ENCODE measurements at places on chromosomes 12 and 14.

- DNase-seq = no peak
Measured at GRCh38 chr12:3923021-3923420, 49.8 kb upstream of the PARP11 start.

- no peak for DNase-seq
Measured at GRCh38 chr12:3101309-3102024, 24.3 kb downstream of the TSPAN9 start.

DNA sequence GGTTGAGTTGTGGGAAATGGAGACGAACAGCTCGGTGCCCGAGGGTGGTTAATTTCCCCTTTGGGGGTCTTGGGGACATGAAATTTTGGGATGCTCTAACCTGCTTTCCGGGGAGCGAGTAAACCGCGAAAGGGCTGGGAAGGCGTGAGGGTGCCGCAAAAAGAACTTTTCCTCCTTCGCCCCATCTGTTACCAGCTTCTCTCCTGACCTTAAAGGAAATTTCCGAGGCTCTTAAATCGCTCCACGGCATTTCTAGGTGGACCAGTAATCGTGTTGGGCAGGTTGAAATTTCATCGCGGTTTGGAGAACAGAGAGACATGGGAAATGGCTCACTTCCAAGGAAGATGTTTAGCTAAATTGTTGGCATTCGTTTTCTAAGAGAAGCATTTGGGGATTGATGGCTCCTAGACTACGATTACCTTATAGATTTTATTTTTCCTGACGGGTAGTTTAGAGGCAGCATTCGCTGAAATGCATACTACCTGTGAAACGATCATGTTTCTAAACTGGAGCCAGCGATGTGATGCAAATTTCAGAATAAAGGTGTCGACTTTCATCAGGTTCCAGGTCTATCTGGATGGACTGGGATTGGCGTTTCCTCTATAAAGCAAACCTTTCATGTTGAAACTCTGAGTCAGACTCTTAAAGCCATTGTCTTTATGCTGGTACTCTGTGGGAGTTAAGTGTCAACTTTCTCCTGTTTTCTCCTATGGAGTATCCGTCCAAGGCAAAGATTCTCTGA lies 414.5 kb downstream of the PCNX1 start:
- DNase-seq = no peak

GRCh38 chr14:75452324-75452723 lies 24.5 kb downstream of the JDP2 start:
- DNase-seq = no peak

- DNase-seq = no peak
Measured at GRCh38 chr14:97687944-97688630, 890.9 kb downstream of the VRK1 start.

GRCh38 chr14:61512026-61512834 lies 183.1 kb upstream of the HIF1A start:
- DNase-seq = no peak

- no peak for DNase-seq
Measured at GRCh38 chr12:53568809-53569557, 57.2 kb downstream of the ATF7 start.

GRCh38 chr12:95557625-95558024 lies 6.3 kb upstream of the USP44 start:
- DNase-seq = no peak

DNA sequence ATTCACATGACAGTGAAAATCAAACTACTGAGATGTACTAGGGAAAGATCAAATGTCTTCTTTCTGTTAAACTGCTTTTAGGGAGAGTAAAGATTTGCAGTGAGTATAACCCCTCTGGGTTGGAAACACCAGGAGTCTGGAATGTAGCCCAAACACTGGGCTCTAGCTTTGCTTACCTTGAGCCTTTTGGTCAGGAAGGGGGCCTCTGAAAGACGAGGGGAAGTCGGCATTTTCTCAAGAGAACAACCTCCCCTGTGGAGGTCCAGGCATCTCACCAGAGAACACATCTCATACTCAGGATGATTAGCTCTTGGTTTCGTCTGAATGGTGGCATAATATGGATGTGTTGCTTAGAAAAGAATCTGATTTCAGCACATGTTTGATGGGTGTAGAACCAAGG lies 169.0 kb downstream of the ZFP36L1 start:
- DNase-seq = no peak

DNA sequence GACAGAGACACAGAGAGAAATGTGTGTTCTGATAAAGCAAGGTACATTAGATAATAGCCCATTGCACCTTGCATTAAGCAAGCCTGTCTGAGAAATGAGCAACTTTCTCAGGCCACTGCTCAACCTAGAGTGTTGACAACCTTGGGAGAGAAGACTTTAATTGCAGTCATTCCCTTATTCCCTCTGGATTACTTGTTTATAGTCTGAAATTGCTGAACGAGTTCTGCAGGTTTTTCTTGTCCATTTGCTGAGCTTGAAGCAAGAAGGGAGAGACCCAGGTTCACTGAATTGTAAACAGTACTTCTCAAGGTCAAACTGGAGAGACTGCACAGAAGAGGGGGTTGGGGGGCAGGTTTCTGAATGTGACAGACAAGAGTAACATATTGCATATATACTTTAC lies 159.4 kb upstream of the PLEKHG7 start:
- no peak for DNase-seq

DNA sequence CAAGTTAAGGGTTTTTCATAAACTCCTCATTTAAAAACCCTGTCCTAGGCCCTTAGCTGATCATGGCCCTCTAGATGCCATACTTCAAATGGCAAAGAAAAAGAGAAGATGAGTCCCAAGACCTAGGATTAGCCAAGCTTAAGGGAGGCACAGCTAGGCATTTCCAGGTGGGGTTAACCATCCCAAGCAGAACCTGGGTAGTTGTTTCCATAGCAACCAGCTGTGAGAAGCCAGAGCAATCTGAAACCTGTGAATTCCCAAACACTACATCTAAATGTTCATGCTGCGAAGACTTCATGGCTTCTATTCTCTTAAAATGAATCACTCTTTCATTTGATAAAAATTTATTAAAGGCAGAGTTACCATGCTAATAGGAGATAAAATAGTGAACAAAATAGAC lies 372.9 kb downstream of the C12orf50 start:
- DNase-seq = no peak

- no peak for DNase-seq
Measured at GRCh38 chr14:91346838-91347173, 70.8 kb downstream of the CCDC88C start.

DNA sequence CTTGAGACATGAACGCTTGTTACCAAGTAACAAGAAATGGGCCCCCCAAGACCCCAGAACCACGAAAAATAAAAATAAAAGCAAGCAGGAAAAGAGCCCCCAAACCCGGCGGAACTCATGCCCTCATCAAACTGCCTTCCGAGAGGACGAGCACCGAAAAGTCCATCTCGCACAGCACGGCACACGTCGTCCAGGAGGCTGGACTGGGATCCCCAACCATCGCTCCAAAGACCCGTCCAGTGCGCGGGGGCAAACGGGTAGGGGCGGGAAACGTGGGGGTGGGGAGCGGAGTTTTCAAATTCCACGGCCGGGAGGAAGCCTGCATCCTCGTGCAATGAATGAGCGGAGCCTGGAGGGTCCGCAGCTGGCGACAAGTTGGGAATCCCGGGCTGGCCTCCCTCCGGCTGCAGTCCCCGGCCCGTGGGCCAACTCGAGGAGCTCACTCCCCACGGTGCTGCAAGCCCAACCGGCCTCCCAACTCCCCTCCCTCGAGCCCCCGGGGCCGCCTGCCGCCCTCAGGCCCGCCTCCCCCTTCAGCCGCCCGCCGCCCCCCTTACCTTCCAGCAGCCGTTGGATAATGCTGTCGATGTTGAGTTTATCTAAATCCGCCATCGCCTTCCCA lies 484 bp downstream of the PPP1CC start:
- no peak for DNase-seq

DNA sequence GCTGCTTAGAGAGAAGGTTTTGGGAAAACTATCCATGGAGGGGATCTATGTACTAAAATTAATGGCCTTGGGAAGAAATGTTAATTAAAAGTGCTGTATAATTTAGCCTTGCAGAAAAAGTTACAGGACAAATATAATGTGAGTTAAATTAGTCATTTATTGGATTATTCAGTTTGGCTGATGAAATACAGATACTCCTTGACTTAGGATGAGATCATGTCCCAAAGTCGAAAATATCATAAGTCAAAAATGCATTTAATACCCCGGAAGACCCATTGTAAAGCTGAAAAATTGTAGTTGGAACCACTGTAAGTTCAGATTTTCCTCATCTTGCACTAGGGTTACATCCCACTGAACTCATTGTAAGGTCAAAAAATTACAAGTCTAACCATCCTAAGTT lies 9.7 kb downstream of the RTRAF start:
- DNase-seq = no peak

- DNase-seq = no peak
Measured at GRCh38 chr14:93997082-93997481, at the start of gene CCDC197. CCDC197 (plus strand) TSS chr14:93997301; CDS start chr14:93998132, 831 bp downstream.

GRCh38 chr14:103315941-103316340 lies 18.1 kb upstream of the EIF5 start:
- no peak for DNase-seq

DNA sequence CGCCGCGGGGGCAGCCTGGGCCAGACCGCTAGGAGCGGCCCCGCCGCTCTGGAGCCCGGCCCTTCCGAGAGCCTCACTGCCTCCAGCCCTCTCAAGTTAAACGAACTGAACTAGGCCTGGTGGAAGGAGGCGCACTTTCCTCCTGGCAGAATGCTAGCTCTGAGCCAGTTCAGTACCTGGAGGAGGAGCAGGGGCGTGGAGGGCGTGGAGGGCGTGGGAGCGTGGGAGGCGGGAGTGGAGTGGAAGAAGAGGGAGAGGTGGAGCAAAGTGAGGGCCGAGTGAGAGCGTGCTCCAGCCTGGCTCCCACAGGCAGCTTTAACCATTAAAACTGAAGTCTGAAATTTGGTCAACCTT lies 5.3 kb downstream of the LTB4R start:
- DNase-seq = no peak

DNA sequence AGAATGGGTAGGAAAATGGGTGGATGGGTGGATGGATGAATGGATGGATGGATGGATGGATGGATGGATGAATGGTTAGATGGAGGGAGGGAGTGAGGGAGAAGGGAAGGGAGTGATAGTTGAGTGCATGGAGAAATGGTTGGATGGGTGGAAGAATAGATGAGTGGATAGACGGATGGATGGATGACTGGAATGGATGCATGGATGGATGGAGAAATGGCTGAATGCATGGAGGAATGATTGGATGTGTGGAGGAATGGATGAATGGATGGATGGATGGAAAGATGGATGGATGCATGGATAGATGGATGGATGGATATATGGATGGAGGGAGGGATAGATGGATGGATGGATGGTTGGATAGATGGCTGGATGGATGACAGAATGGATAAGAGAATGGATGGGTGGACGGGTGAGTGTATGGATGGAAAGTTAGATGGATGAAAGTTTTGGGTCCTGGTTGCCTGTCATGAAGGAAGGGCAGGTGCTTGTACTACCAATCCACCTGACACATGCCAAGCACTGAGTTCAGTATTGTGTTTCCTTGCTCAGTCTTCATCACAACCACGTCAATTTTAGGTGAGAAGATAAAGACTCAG lies 286.5 kb upstream of the RTL1 start:
- DNase-seq = no peak

GRCh38 chr14:35196571-35196970 lies 74.2 kb downstream of the PRORP start:
- DNase-seq = no peak

GRCh38 chr12:18492372-18493025 lies 231.2 kb downstream of the PIK3C2G start:
- no peak for DNase-seq

- no peak for DNase-seq
Measured at GRCh38 chr14:51818748-51819380, 41.5 kb upstream of the GNG2 start.

DNA sequence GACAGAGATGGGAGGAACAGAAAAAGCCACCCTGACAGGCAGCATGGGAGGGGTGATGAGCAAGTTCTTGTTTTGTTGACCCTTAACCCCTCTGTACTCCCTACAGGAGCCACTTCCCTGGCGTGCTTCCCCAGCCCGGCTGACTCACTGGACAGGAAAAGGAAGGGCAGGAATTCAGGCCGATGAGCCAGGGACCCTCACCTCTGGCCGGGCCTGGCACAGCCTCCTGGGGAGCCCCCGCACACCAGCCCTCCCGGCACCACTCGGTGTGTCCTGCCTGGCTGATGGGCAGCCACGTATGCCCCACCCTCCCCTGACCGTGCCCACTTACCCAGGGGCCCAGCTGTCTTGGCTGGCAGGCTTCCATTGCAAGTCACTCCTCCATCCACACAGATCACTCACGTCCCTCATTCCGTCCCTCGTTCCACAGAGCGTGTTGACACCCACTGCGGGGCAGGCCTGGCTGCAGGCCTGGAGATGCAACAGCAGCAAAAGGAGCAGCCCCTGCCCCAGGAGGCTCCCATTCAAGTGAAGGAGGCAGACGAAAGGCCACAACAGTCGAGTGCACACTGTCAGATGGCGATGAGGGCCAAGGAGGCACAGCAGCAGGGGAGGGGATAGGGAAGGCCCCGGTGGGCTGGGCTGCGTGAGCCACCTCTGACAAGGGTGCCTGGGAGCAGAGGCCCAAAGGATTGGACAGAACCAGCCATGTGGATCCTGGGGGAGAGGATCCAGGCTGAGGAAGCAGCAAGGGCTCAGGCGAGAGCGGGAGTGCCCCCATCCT lies 19.7 kb upstream of the CD9 start:
- DNase-seq = no peak

DNA sequence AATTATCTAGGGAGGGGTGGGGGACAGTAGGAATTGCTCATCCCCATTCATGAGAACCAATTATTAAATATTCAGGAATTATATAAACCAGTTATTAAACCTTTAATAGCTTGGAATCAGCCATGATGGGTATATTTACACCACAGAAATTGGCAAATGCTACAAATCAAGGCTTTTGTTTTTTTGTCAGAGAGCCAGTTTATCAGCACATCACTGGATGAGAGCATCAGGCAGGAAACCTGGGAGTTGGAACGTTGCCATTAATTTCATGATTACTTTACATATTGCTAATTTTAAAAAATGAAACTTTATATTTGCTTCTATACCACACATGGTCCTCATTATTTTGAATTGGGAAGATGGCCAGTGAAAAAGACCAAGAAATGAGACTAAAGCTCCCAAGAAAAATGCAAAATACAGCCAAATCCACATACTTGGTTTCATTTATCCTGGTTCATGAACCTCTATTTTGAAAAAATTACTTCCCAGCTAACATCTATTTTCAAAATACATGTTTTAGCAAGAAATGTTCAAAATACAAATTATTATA lies 48.4 kb downstream of the ATL1 start:
- DNase-seq = no peak

- DNase-seq = no peak
Measured at GRCh38 chr12:6538420-6539313, 4.3 kb downstream of the GAPDH start.

DNA sequence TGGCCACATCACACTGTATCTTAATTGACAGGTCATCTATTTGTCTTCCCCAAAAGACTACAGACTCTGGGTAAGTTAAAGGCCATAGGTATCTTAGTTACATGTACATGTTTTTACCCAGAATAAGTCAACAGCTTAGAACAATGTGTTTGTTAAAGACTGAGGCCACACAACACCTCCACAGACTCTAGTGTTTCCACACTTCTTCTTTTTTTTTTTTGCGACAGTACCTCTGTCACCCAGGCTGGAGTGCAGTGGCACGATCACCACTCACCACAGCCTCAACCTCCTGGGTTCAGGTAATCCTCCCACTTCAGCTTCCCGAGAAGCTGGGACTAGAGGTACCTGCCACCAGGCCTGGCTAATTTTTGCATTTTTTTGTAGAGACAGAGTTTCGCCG lies 1.3 kb downstream of the GPN3 start:
- no peak for DNase-seq

Data from stimulated activated CD8-positive, alpha-beta memory T cell treated with anti-CD3 and anti-CD28 coated beads, Interleukin-12 subunit alpha, Interleukin-12 subunit beta, amount 100 ng/mL, for 4 hours (primary cell).